ENCODE measurements at places on chromosomes 12 and 14.
A peak's percentile ranks its signal among the peaks of the same experiment; 100 is the strongest.

DNA sequence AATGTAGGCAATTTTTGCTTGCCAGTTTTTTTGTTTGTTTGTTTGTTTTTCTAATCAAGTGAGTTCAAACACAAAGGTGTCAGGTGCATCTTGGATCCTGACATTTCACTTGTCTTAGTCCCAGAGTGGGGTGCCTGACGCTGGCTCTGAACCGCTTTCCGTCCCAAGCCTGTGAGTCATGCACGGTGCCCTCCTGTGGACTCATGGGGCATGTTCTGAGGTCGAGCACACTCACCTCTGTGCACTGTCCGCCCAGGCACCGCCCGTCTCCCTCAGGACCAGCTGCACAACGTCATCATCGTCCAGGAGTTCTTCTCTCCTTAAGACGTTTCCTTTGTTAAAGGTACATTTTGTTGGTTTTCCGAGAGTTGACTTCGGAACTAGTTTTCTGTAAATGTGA, 98.2 kb downstream of the GLT1D1 start:
- H3K36me3 ChIP-seq = no peaks in the 10 kb centered on the region
- no peaks in the 10 kb centered on the region for H3K4me1 ChIP-seq
- no peak overlapping the region for H3K27ac ChIP-seq
- no peak overlapping the region for H3K4me3 ChIP-seq
- DNase-seq = no peak

- peaks cover 2% of the 10 kb centered on the region for H3K4me1 ChIP-seq
- H3K4me3 ChIP-seq = no peak overlapping the region
- no peak overlapping the region for H3K27ac ChIP-seq
- no peaks in the 10 kb centered on the region for H3K36me3 ChIP-seq
- H3K27me3 ChIP-seq = no peaks in the 10 kb centered on the region
These were observed 43.0 kb downstream of the CCNK start for GRCh38 chr14:99524091-99524661.

DNA sequence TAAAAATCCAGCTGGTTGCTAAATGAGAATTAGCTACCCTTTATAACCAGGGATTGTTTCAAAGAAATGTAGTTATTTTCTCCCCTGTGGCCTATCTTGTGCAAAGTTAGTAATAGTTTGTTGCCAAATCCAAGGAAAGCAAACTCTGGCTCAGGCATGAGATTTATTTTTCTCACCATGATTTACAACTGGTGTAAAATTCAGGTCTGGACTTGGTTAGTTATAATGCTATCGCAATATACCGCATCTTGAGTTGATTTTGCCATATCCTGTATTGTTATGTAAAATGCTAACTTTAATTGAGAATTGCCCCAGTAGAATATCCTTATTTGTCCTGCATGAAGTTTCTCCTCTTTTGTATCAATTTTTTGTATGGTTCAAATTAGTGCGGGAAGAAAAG, 135.5 kb downstream of the CRADD start:
- H3K4me3 ChIP-seq = no peak overlapping the region
- peaks cover 4% of the 10 kb centered on the region for H3K4me1 ChIP-seq
- H3K27me3 ChIP-seq = no peaks in the 10 kb centered on the region
- H3K36me3 ChIP-seq = no peaks in the 10 kb centered on the region
- no peak for DNase-seq

GRCh38 chr12:86148612-86149011, 107.6 kb downstream of the MGAT4C start:
- H3K27ac ChIP-seq = no peak overlapping the region
- H3K36me3 ChIP-seq = no peaks in the 10 kb centered on the region

DNA sequence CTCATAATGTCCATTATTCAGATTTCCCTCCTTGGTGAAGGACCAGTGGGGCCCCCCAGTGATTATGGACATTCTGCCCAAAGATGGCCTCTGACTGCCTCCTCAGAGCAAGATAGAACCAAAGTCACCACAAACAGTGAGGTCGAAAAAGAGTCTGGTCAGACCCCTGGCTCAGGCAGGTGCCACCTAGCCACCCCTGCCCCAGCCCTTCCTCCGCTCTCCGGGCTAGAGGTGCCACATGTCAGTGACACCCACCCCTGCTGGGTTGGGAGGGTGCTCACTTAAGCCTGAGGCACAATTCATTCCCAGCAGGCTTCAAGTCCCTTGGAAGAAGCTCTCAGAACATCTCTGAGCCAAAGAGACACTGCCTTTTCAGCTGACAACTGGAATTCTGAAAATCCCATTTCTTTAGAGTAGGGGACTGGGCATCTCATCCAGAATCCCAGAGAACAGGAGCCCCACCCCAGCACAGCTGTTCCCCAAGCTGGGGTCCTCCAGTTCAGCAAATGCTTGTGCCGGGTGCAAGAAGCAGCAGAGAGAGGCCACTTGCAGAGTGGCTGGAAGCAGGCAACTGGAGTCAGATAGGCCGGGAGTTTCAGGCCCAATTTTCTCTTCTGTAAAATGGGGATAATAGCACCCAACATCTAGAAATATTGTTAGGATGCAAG, 50.3 kb downstream of the ISCA2 start:
- no peak overlapping the region for H3K4me3 ChIP-seq
- no peak for DNase-seq
- H3K27ac ChIP-seq = no peak overlapping the region
- no peaks in the 10 kb centered on the region for H3K27me3 ChIP-seq
- no peaks in the 10 kb centered on the region for H3K4me1 ChIP-seq

DNA sequence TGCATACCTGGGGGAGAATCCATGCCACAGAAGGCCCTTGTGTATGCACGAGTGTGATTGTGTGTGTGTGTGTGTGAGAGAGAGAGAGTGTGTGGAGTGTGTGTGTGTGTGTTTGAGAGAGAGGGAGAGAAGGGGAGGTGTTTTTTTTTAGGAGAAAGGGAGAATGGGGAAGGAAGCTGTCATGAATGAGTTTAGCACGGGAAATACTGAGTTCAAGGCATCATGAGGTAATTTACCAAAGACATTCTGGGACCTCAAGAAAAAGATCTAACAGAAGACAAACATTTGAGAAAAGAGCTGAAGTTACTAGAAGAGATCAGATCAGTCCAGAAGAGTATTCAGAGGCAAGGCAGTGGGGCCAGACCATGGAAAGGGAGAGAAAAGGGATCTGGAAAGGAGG, 157.1 kb downstream of the TTC7B start:
- H3K4me3 ChIP-seq = no peak overlapping the region
- peaks cover 13% of the 10 kb centered on the region for H3K4me1 ChIP-seq
- H3K27ac ChIP-seq = no peak overlapping the region
- H3K36me3 ChIP-seq = no peaks in the 10 kb centered on the region
- DNase-seq = no peak
- H3K27me3 ChIP-seq = peaks cover 4% of the 10 kb centered on the region

DNA sequence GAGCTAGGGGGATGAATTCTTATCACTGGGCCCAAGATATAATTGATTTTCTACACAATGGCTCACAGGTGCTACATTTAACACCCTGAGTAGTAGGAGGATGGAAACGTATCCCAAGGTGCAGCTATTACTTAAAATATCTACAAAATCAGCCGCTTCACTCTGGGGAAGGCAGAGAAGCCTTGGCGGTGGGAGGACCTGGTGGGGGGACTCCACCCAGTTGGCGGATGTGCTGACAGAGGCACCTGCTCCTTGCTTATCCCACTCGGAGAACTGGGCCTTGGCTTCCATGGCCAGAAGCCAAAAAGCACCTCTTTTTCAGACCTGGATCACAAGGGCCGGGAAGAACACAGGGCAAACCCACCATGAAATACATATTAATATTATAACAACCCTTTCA, 106.3 kb downstream of the OTX2 start:
- peaks cover 4% of the 10 kb centered on the region for H3K27me3 ChIP-seq
- DNase-seq = no peak
- H3K4me3 ChIP-seq = no peak overlapping the region
- H3K4me1 ChIP-seq = no peaks in the 10 kb centered on the region
- H3K27ac ChIP-seq = no peak overlapping the region

GRCh38 chr14:93146119-93146518, 30.4 kb upstream of the ITPK1 start:
- no peaks in the 10 kb centered on the region for H3K27me3 ChIP-seq
- H3K27ac ChIP-seq = no peak overlapping the region
- no peaks in the 10 kb centered on the region for H3K36me3 ChIP-seq
- no peak overlapping the region for H3K4me3 ChIP-seq
- H3K4me1 ChIP-seq = peaks cover 6% of the 10 kb centered on the region
- no peak for DNase-seq

- no peak overlapping the region for H3K27ac ChIP-seq
- H3K36me3 ChIP-seq = no peaks in the 10 kb centered on the region
- peaks cover 33% of the 10 kb centered on the region for H3K27me3 ChIP-seq
- DNase-seq = no peak
- H3K4me3 ChIP-seq = no peak overlapping the region
These were observed 22.9 kb downstream of the SPTB start for GRCh38 chr14:64856529-64857445.

- H3K27me3 ChIP-seq = no peaks in the 10 kb centered on the region
- H3K36me3 ChIP-seq = no peaks in the 10 kb centered on the region
- no peak overlapping the region for H3K27ac ChIP-seq
- H3K4me3 ChIP-seq = no peak overlapping the region
- no peak for DNase-seq
These were observed 162.1 kb downstream of the TMTC2 start for GRCh38 chr12:82848845-82849244.

- no peak for DNase-seq
- no peak overlapping the region for H3K27ac ChIP-seq
- no peaks in the 10 kb centered on the region for H3K4me1 ChIP-seq
- no peaks in the 10 kb centered on the region for H3K36me3 ChIP-seq
- H3K4me3 ChIP-seq = no peak overlapping the region
These were observed 26.3 kb downstream of the LRIG3 start for GRCh38 chr12:58894040-58894439.

DNA sequence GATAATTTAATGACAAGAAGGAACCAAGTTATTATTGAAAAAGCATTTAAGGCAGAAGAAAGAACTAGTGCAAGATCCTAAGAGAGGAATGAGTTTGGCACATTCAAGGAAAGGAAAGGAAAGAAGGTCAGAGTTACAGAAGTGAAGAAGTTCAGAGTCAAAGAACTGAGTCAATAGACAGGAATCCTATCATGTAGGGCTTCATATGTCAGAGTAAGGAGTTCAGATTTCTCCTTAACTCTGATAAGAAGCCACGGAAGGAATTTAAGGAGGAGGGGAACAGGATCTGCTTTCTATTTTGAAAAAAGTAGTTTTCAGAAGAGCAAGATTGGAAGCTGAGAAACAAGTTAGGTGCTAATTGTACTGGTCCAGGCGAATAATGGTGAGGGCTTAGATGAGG, 223.1 kb upstream of the FOXN3 start:
- peaks cover 60% of the 10 kb centered on the region for H3K4me1 ChIP-seq
- H3K27ac ChIP-seq = peak overlapping the region; percentile 56
- peak overlapping the region; percentile 8 for H3K4me3 ChIP-seq
- peaks cover 24% of the 10 kb centered on the region for H3K36me3 ChIP-seq
- DNase-seq = no peak

Measured in T-helper 2 cell treated with Interferon-gamma antibody and Interleukin-4, amounts not matched to agents 5 μg/mL and 100 μg/mL, for 36 hours (primary cell).